ENCODE measurements at places on chromosomes 3 and 15. TPM values are rescaled to one million over a fixed set of nuclear protein-coding genes. Genes with fewer than 3 reads are reported as not detected.

GRCh38 chr15:71328453-71328852, 213.2 kb downstream of the THSD4 start:
- DNase-seq = no peak

DNA sequence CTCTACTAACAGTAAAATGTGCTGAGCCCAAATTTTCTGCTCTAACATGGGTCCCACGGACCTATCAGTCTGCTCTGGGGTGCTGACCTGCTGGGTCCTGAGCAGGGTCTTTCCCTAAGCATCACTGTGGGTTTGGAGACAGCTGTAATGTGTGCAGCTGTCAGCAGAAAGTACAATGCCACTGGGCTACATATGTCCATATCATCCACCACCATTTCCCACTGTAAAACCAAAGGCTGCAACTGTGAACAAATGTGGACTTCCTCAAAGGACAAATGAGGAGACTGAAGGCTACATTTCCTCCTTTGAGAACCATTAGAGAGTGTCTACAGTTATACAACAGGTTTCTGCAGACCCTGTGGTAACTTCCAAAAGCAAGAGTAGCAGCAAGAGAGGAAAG, 33.8 kb upstream of the IP6K2 start:
- DNase-seq = no peak

DNA sequence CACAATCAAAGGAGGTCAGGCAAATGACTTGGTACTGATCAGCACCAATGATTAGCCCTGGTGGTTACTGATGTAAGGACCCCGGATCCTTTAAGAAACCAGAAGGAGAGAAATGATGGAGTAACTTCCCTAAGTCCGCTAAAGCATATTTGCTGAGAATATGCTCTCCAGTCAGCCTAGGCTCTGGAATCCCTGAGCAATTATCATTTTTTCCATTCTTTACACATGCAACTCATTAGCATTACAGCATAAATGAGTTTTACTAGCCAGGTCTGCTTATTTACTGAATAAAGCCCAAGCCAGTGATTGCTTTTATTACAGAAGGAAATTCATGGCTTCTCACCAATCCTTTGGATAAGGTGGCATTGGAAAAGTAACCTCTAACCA, 139.2 kb upstream of the WNT5A start:
- no peak for DNase-seq

DNA sequence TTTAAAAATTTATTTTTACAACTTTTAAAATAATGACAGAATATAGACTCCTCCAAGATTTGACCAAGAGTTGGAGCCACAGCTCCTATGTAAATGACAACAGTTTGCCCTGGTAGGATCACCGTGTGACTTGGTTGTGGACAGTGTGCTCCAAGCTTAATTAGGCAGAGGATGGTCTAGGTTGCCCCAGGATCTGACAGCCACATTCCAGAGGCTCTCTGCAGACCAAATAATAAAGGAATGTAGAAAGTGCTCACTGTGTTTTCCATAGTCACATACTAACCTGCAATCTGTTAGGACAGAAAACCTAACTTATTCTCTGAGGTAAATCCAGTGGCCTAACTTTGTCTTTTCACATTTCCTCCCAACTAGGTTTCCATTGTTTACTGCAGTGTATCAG, 59.0 kb downstream of the GPD1L start:
- DNase-seq = no peak

- no peak for DNase-seq
Measured at GRCh38 chr3:90035643-90036042, 928.2 kb downstream of the EPHA3 start.

DNA sequence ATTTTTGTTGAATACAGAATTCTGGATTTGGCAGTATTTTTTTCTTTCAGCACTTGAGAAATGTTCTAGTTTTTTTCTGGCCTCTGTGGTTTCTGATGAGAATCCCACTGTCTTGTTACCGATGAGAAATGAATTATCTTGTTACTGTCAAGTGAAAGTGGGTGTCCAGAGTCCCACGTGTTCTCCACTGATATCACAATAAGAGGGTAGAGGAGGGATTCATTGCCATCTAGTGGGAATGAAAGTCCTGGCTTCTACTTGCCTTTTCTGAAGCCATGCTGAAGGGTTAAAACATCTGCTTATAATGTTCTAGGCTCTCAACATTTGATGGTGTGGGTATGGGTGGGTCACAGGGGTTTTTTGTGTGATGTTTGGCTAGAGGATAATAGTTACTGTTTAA, 66.1 kb downstream of the SEC22A start:
- no peak for DNase-seq

DNA sequence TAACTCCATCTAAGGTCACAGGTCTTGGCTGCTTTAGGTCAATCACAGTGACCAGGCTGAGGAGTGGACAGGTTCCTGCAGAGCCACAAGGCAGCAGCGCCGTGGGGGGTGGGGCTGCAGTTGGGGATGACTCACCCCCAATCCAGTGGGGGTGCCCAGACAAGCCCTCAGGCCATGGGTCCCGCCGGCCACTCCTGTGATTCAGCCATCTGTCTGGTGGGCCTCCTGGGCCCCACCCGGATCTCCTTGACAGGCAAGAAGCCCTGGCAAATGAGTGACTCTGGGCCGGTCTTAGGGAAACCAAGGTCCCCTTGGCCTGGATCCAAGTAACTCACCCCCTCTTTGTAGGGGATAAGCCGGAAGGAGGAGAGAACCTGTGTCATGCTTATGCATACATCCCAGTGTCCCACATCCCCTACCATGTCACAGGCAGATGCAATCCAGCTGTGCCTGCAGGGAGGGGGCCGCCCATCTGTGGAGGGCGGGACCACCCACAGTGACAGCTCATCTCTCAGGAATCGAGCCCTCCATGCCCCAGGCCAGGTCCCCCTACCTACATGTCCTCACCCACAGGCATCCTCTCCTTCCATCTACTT, 495 bp upstream of the COL7A1 start:
- no peak for DNase-seq

DNA sequence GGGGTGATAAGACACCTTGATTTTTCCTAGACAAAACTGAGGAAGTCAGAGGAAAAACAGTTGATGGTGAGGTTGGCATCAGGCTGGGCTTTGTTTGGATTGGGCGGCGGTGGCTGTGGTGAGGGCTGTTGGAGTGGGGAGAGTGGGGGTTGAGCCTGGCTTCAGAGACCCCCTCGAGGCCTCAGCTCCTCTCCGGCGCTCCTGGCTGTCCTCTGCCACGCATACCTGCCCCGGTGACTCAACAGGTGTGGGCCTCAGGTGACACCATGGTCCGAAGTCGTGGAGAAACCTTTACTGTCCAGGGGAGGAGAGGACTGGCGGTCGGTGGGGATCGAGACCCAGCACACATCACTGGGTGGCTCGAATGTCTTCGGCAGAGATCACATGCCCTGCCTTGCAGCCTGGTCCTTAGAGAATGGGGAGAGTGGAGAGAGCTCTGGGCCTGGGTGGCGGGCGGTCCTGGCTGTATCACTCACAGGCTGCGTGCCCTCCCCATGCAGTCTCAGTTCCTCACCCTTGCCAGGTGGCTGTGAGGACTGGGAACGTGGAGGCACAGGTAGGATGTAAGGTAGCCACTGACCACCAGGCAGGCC, 2.6 kb downstream of the APBA2 start:
- DNase-seq = no peak

GRCh38 chr15:63118854-63119253, 2.8 kb upstream of the LACTB start:
- no peak for DNase-seq

GRCh38 chr15:70427167-70428120, 329.7 kb upstream of the TLE3 start:
- no peak for DNase-seq

DNA sequence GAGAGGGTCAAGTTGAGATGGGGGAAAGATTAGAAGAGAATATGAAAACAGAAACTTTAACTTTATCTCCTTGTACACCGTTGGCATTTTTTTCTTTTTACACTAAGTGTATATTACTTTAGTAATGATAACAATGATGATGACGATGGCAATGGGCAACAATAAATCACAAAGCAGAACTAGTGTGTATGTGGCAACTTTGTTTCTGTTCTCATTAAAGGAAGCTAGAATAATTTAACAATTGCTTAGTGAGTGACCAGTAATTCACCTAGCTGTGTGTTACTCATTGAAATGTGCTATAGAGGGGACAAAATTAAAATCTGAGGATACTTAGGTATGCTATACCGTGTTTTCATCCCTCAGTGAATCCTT, 318.5 kb upstream of the TBL1XR1 start:
- no peak for DNase-seq

DNA sequence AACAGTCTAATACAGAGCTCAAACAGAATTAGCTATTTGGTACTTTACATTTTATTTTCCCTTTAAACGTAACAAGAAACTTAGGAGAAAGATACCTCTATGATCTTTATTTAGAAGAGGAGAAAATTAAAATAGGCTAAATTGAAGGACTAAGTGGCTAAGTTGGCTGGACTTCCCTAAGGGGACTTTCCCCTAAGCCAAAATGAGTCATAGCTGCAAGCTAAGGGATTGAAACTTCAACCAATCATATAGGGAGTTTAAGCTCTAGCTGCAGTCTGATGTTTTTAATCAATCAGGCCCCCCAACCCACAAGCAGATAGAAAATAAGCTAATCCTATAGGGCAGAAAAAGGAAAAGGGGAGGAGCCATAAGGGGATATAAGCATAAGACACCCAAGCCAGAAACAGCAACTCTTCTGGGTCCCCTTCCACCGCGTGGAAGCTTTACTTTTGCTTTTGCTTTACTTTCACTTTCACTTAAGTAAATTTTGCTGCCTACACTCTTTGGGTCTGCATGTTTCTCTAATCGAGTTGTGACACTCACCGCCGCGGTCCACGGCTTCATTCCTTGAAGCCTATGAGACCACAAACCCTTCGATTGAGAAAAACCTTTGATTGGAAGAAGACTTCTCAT, 1108.5 kb upstream of the EPHA6 start:
- peak; percentile 11 for DNase-seq

GRCh38 chr15:40594429-40594836, 384 bp downstream of the KNL1 start:
- DNase-seq = no peak

- no peak for DNase-seq
Measured at GRCh38 chr15:61057376-61057775, 171.7 kb downstream of the RORA start.

DNA sequence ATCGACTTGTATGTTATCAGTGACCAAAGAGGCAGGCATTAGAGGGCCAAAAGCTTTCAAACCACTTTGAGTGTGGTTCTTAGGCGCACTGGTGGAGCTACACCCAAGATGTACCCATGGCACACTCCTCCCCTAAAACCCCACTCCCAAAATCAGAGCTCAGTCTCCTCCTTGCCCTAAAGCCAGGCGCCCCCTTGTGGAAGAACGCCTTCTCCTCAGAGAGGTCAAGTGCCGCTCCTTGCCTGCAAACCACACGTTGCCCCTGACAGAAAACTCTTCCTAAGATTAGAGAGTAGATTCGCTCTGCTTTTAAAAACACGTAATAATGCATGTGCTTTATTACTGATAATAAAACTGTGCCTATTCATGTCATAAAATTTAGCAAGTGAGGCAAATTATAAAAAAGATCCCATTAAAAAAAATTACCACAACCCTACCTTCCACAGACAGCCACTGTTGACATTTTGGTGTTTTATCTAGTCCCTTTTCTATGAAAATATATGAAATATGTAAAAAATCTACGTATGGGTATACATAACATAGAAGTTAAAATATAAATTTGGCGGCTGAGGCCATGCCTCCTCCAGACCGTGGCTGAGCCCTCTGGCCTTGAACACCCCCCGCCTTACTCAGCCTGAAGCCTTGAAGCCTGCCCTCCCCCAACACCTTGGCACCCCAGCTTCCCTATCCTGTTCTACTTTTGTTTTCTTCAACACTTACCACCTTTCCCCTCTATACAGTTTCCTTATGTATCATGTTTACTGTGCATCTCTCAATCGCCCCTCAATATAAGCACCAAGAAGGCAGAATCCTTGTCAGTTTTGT, 33.5 kb downstream of the BCL2L10 start:
- DNase-seq = peak; percentile 89

DNA sequence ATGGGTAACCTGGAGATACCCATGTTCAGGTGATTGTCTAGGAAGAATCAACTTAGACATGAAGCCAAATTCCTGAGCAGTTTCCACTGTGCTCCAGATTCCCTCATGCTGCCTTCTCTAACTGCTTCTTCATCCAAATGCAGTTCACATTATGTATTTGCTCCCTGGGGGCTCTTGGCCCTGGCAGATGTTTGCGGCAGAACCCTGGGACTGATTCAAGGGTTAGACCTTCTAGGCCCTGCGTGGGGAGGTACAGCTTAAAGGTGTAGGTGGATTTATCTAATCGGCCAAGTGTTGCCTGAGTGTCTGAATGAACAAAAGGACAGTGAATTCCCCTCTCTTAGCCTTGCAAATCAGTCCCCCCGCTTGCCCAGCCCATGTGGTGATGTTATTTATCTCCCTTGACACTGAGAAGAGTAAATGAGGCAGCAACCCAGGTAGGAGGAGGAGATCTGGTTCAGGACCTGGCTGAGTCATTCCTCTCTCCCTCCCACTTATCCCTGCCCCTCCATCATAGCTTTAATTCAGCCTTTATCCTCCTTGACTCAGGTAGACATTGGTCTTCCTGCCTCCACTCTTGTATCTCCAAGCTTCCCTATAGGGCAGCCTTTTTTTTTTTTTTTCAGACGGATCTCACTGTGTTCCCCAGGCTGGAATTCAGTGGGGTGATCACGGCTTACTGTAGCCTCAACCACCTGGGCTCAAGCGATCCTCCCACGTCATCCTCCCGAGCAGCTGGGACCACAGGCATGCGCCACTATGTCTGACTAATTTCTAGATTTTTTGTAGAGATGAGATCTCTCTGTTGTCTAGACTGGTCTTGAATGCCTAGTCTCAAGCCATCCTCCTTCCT, 54.8 kb downstream of the MAGEF1 start:
- DNase-seq = no peak

DNA sequence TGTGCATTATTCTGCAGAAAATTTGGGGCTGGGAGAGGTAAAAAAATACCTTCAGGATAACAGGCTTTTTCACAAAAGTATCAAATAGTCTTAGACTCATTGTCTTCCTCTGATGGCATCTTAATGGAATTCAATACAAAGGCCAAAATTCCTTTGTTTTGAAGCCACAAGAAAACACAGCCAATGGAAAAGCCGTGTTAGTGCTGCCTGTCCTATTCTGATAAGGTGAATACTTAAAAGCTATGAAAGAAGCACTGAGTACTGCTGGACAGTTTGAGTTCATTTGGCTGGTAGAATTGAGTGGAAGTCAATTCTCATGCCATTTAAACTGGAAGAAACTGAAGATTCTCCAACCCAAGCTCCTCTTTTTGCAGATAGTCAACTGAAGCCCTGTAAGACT, 395.3 kb upstream of the TPRG1 start:
- DNase-seq = no peak

DNA sequence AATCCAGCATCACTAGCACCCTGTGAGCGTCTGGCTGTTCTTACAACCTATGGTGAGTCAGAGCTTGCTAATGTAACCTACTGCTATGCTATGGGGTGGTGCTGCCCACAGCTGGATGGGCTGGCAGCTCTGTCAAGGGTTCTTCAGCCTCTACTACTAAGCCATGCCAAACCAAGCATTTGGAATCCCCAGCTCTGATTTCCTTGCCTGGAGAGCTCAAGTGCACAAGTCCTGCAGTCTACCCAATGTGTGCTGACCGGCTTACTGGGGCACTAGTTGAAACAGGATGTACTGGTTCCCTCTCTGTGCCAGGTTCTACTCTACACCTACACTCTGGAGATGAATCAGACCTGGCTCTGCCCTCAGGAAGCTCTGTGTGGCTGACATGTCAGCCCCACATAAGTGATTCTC, 4.2 kb downstream of the TEX264 start:
- DNase-seq = no peak

Gene RAB27A
- total RNA-seq = 63.4 TPM

Gene CHRM5
- not detected for total RNA-seq

Gene PLSCR5
- total RNA-seq = not detected

Gene CSTA
- total RNA-seq = not detected

Gene APPL1
- 33.2 TPM for total RNA-seq

Gene WNT5A
- not detected for total RNA-seq

Gene AADACL2
- not detected for total RNA-seq

Measured in activated CD4-positive, alpha-beta T cell treated with anti-CD3 and anti-CD28 coated beads, Interleukin-2, amount 10 ng/mL, durations not matched to agents 7 days and 5 days (primary cell).